ENCODE measurements at places on chromosomes 3 and 15. TPM values are rescaled to one million over a fixed set of nuclear protein-coding genes. Genes with fewer than 3 reads are reported as not detected.

The RBP2 gene
- not detected for total RNA-seq

The CCR2 gene
- not detected for total RNA-seq

The SCG5 gene
- total RNA-seq, result 2.1 TPM

The ZNF619 gene
- total RNA-seq, result 9.7 TPM

The TGM4 gene
- total RNA-seq, result not detected

The SLC12A8 gene
- total RNA-seq, result 1.6 TPM

The STRA6 gene
- 0.39 TPM for total RNA-seq

The LNP1 gene
- 5.1 TPM for total RNA-seq

The LRRC15 gene
- total RNA-seq, result 7.1 TPM

The EFCC1 gene
- under 0.01 TPM for total RNA-seq

The CDC25A gene
- total RNA-seq, result 3.7 TPM

The CORO2B gene
- 5.9 TPM for total RNA-seq

The C3orf49 gene
- not detected for total RNA-seq

The BFSP2 gene
- not detected for total RNA-seq

The IGF2BP2 gene
- total RNA-seq, result 34.9 TPM

The ARHGAP31 gene
- total RNA-seq, result 35.8 TPM

The ARGFX gene
- total RNA-seq, result not detected

The EAF2 gene
- total RNA-seq, result 0.97 TPM

The USP13 gene
- 11.8 TPM for total RNA-seq
